ENCODE measurements at places on chromosomes 11 and 22.

DNA sequence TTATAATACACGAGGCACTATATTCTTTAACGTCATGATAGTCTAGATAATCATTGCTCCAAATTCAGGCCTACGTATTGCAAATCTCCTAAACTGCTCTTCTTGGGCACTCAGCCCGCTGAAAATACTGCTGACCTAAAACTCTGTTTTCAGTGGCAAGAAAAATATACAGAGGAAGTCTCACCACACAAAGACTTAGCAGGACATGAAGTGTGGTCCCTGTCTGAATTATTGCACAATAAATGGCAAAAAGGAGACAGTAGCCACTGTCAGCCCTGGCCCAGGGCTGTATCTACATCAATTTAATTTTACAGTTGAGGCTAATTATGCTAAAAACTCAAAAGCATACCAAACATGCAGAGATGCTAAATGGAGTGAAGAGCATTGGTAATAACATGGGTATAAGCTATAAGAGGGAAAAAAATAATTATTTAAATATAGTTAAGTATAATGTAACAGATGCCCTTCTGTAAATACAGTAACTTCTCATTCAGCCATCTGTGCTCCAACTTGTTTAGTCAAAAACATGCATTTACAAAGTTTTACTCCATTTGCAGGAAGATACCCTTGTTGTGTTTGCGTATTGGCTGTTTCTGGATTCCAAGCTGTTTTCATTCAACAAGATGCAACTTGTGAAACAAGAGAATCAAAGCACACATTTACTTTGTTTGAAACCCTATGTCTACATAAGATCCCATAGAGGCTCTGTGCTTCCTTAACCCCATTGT is 800.0 kb upstream of the LUZP2 start:
- no peak for DNase-seq

DNA sequence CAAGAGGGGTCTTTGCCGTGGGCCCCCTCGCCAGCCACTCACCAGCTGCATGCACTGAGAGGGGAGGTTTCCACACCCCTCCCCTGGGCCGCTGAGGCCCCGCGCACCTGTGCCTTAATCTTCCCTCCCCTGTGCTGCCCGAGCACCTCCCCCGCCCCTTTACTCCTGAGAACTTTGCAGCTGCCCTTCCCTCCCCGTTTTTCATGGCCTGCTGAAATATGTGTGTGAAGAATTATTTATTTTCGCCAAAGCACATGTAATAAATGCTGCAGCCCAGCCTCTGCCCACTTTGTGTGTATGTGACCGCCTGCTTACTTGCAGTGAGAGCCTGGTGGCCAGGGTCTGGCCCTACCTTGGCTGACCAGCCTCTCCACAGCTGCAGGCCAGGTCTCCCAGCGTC is 2.8 kb upstream of the CRACR2B start:
- no peak for DNase-seq

GRCh38 chr11:69721745-69722144 is 17.9 kb upstream of the FGF19 start:
- no peak for DNase-seq

DNA sequence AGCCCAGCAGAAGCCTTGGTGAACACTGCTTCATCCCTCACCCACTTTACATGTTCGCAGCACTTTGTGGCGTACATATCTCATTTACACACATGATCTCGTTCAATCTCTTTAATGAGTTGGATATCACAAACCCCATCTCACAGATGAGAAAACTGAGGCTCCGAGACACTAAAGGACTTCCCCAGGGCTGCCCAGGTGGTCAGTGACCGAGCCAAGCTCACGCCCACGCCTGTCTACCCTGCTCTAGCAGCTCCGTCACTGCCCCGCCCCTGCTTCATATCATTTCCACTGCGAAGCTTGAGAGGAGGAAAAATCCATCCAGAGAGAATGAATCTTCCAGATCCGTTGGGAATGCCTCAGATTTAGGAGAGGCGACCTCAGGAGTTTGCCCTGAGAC is 11.8 kb upstream of the DSCAML1 start:
- no peak for DNase-seq

- no peak for DNase-seq
These were observed at the start of gene GALR3 for GRCh38 chr22:37823134-37823985. GALR3 (plus strand) TSS chr22:37823382; CDS start chr22:37823407, 25 bp downstream.

GRCh38 chr22:49954991-49955580 is 5.5 kb upstream of the PIM3 start:
- no peak for DNase-seq

All from Kasumi-1 (cell line).